DMS 273 treated with DMSO at 0.1 percent for 48 hours (cell line): ENCODE measurements at places on chromosomes 2 and 18.

GRCh38 chr2:99184811-99185210, 3.8 kb downstream of the MRPL30 start:
- DNase-seq, result no peak

DNA sequence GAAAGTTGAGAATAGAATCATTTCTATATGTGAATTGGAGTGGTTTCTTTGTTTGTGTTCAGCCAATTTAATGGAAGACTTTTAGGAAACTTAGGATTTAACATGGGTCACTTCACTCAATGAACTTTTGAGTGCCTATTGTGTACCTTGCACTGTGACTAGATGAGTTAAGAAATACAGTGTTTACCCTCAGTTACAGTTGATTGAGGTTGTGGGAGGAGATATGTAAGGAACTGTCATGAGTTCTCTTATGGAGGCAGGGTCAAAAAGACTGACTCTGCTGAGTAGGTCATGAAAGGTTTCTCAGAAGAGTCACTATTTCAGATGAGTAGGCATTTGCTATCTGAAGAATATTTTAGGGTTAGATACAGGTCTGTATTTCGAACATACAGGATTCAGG, 98.6 kb downstream of the RAB3GAP1 start:
- no peak for DNase-seq

DNA sequence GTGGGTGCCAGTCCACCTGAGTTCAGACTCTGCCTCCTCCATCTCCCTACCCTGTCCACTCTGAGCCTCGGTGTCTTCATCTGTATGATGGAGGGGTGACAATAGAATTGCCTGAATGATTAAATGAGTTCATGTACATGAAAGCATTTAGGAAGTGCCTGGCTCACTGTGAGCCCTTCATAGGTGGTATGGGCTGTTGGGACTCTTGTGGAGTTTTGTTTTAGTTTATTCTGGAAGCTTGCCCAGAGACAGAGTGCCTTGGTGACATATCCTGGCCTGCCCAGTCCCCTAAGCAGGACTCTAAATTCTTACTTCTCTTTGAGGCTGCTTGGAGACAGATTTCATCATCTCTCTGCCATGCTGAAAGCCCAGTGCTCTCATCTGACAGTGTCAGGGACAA, 24.5 kb upstream of the GIGYF2 start:
- DNase-seq, result no peak

- DNase-seq, result no peak
Measured at GRCh38 chr2:153451611-153452010, 27.0 kb downstream of the RPRM start.

GRCh38 chr2:19409046-19409445, 50.6 kb upstream of the OSR1 start:
- no peak for DNase-seq

- DNase-seq, result no peak
Measured at GRCh38 chr18:74689251-74689650, 91.6 kb downstream of the ZNF407 start.

GRCh38 chr18:44893045-44893706, 212.5 kb downstream of the SETBP1 start:
- DNase-seq, result no peak

- no peak for DNase-seq
Measured at GRCh38 chr2:231123362-231123898, 1.4 kb downstream of the HTR2B start.

- DNase-seq, result no peak
Measured at GRCh38 chr2:85796046-85796340, 42.2 kb downstream of the ATOH8 start.

DNA sequence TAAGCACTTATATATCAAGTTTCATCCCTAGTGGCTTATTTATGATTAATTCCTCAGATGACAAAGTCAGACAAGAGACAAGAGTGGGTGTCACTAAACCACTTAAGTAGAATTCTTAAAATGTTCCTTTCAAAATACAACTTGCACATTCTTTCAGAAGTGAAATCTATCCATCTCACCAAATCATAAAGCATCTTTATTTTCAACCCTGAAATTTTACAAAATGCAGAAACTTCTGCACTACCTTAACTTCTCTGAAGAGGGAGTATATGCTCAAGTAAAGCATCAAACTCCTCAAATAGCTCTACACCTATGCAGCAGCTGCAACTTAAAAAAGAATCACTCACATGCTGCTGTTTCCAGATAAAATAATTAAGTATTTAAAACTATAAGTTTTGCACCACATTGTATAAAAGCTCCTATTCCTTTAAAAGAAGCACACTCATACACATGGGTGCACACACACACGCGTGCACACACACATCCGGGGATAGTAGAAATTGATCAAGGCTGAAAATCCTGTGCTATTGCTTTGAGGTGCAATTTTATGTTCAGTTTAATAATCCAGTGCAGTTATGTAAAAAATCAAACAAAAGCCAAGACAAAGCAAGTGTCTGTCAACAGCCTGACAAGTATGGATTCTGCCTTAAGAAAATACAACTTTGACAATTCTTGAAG, 244.5 kb downstream of the TCF4 start:
- no peak for DNase-seq

GRCh38 chr18:374721-375168, 106.9 kb upstream of the THOC1 start:
- no peak for DNase-seq

DNA sequence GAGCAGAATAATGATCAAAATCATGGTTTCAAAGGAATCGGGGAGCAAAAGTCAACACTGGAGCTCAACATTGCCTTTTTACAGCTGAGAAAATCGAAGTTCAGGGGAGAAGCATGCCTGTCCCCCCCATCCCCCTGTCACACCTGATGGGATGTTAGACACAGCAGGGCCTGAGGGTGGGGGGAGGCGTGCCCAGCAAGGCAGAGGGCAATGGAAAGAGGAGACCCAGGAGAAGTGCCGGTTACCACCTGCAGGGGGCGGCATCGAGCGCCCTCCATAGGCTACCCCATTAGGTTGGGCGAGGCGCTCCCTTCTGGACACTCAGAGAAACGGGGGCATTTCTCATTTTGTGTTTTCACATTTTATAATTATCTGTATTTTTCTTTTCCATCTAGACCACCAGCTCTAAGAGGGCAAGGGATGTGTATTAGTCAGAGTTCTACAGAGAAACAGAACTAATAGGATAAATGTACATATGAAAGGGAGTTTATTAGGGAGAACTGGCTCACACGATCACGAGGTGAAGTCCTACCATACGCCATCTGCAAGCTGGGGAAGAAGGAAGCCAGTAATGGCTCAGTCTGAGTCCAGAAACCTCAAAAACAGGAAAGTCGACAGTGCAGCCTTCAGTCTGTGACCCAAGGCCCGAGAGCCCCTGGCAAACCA, 271.3 kb downstream of the LRATD1 start:
- DNase-seq, result peak; percentile 14

DNA sequence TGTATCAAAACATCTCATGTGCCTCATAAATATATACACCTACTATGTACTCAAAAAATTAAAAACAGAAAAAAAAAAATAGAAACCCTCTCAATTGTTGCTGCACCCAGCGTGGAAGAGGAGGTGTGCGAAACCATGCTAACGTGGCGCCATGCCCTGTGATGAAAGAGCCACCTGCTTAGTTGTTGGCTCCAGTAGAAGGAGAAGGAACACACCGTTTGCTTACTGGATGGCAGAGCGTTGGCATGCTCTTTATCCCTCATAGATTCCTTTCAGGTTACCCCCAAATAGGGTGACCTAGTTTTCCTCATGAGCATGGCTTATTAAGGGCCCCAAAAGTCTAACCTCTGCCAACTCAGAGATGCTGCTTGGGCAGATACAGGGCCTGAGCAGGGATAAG, 332.1 kb downstream of the AGAP1 start:
- DNase-seq, result no peak

- peak; percentile 3 for DNase-seq
Measured at GRCh38 chr2:187499941-187500532, 52.0 kb upstream of the CALCRL start.

GRCh38 chr2:70656421-70657010, 102.9 kb upstream of the TGFA start:
- no peak for DNase-seq

GRCh38 chr18:6482198-6482977, 67.7 kb upstream of the L3MBTL4 start:
- peak; percentile 41 for DNase-seq

DNA sequence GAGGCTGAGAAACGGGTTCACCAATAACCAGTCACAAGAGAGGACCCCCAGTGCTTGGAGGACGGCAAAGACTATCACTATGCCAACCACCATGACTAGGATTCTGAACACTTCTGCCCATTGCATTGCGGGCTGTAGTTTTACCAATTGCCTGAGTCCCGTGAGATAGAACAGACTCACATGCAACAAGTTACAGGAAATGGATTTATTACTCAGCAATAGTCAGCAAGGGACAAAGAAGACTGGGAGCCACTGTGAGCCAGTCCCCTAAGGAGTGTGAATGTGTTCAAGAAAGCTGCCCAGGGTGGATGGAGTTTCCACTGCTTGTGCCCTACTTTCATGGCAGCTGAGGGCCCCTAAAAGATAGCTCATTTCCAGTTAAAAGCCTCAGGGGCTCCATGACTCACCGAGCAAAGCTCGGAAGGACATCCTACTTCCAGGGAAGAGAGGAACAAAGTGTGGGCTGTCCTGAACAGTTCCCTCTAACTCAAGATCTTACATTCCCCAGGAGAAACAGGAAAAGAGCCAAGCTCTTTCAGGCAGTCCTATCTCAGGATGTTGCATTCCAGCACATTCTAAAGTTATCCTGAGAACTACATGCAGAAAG, 54.4 kb downstream of the SLC4A3 start:
- no peak for DNase-seq

- DNase-seq, result no peak
Measured at GRCh38 chr18:45166341-45166835, 448.9 kb upstream of the SLC14A2 start.

- DNase-seq, result no peak
Measured at GRCh38 chr2:207046724-207047123, 107.4 kb downstream of the CPO start.

GRCh38 chr2:102033031-102033749, 41.4 kb downstream of the IL1R2 start:
- DNase-seq, result no peak

GRCh38 chr2:189444322-189444721, 3.0 kb downstream of the WDR75 start:
- DNase-seq, result no peak

DNA sequence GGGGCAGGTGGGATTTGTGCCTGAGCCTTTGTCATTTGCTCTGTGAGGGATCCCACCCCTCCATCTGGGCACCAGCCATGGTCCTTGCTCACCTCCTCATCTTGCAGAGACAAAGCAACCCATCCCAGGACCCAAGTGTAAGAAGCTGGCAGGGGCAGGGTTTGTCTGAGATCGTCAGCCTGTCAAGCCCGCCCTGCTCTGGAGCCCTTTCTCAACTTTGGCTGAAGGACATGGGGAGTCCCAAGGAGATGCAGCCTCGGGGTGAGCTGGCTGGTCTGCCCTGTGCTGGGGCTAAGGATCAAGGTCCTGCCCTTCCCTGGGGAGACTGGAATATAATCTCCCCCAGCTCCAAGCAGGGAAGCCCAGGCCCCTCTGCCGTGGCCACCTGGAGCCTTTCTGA, 86.0 kb downstream of the CAPN13 start:
- no peak for DNase-seq

- DNase-seq, result no peak
Measured at GRCh38 chr2:223214394-223215253, 162.6 kb downstream of the KCNE4 start.

- DNase-seq, result no peak
Measured at GRCh38 chr2:108916122-108916795, 72.8 kb downstream of the EDAR start.
